ENCODE measurements at places on chromosomes 5 and 9.

- DNase-seq, result no peak
Measured at GRCh38 chr5:126884269-126884819, 107.4 kb downstream of the LMNB1 start.

DNA sequence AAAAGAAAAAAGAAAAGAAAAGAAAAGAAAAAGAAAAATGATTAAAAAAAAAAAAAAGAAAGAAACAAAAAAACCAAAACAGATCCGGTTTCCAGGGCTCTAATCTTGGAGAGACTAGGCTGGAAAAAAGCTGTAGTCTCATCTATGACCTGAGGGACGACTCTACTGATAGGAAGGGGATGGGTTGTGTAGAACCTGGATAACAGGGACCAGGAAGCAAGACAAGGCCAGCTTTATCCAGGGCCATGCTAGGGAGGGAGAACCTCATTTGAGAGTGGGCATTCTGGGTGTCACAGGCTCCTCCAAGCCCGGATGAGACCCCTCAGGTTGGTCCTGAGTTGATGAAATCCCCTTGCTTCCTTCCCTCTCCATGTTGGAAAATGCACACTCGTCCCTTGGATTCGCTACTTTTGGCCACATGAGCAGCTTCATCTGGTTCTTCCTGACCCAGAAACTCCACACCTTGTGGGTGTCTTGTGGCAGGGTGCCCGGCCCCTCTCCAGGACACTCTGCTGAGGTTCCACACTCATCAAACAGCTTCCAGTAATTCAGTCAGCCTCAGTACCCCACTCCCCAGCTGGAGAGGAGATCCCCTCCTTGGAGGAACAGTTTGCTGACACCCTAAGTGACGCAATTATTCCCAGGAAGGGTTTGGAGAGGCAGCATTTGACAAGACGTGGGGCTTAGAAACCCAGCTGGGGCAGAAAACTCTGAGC lies 71.1 kb upstream of the LHFPL2 start:
- no peak for DNase-seq

GRCh38 chr9:93456504-93456903 lies 3.1 kb upstream of the FAM120AOS start:
- DNase-seq, result peak; percentile 48

GRCh38 chr9:91946653-91947488 lies 3.2 kb downstream of the ROR2 start:
- DNase-seq, result no peak

DNA sequence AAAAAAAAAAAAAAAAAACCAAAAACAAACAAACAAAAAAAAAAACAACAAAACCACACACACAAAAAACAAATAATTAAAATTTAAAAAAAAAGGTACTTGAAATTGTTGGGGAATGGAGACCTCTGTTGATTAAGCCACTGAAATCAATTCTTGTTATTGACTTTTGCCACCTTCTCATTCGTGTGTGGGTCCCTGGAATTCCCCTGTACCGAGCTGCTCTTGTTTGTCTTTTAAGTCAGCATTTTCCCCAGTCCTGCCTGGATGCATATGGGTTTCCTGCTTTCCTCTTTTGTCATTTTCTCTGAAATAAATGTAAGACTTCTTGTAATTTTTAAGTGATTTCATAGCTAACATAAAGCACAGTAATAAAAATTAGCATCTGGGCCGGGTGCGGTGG lies 45.5 kb downstream of the GPBP1 start:
- peak; percentile 40 for DNase-seq

DNA sequence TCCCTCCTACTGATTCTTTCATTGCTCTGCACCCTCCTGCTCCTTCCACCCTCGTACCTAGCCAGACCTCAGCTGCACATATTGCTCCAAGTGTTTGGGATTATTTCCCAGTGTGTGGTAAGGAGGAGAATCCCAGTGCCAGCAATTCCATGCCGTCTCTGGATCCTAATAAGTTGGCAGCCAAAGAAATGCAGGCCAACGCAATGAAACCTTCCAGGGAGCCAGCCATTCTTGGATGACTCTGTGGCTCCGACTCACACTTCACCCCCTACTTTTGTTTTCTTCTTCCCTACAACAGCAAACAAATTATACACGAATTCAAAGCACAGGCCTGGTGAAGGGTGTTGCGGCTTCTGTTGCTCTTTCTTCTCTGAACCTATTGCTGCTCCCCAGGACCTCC lies 82.5 kb upstream of the SLC1A3 start:
- DNase-seq, result no peak

- peak; percentile 81 for DNase-seq
Measured at GRCh38 chr5:52800394-52801213, 12.9 kb downstream of the ITGA1 start.

GRCh38 chr9:70031141-70031545 lies 12.5 kb upstream of the MAMDC2 start:
- peak; percentile 9 for DNase-seq

DNA sequence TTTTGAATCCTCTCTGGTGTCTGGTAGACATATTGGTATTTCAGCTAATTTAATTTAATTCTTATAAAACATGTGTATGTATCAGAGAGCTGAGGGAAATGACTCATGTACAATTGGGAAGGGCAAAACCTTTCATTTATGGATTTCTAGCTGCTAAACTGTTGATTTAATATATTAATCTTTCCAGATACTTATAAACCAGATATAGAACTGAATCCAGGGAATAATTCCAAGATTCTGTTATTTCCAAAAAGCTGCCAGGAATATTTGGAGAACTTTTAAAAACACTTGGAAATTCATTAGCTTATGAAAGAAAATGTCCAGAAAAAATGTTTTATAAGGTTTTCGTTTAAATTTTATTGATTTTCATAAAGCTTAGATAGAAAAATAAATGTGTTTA lies 295.5 kb downstream of the YTHDC2 start:
- DNase-seq, result no peak

GRCh38 chr5:115366223-115366622 lies 69.8 kb upstream of the CCDC112 start:
- DNase-seq, result peak; percentile 20

GRCh38 chr9:110638381-110638954 lies 30.1 kb upstream of the MUSK start:
- no peak for DNase-seq

GRCh38 chr5:101838435-101838834 lies 457.6 kb downstream of the SLCO4C1 start:
- DNase-seq, result no peak

- peak; percentile 79 for DNase-seq
Measured at GRCh38 chr5:88680253-88681132, 202.5 kb downstream of the MEF2C start.

DNA sequence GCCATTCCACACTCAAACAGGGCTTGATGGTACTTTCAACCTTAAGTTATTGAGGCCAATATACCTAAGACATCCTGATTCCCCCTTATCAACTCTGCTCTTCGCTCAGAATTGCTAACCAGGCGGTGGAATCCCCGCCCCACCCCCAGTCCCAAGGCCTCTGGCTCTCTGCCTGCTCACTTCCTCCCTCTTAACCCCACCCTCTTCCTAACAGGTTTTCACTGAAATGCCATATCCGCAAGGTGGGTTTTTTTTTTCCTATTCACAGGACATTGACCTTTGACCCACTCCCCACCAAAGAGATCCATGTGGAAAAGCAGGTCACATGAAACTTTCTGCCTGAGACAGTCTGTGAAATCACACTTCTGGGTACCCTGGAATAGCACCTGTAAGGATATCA lies 66.6 kb upstream of the IFNK start:
- no peak for DNase-seq

DNA sequence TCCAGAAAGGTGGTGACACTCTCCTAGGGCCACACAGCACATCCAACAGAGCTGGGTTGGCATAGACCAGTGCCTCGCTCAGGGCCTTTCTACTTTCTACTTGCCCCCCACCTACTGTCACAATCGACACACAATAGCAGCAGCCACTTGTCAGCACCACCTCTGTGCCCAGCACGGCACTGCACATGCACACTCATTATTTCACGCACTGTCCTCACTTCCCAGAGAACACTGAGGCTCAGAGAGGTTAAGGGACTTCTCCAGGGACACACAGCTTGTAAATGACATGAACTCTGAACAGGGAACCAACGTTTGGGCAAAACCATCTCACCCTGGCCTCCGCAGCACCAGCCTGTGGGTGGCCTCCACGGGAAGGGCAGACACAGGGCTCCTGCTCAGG lies 70.9 kb upstream of the STXBP1 start:
- DNase-seq, result no peak
